ENCODE measurements at places on chromosomes 11 and 22. TPM values are rescaled to one million over a fixed set of nuclear protein-coding genes. Genes with fewer than 3 reads are reported as not detected.

The CDC42BPG gene
- total RNA-seq, result 0.96 TPM

The TREH gene
- not detected for total RNA-seq

DNA sequence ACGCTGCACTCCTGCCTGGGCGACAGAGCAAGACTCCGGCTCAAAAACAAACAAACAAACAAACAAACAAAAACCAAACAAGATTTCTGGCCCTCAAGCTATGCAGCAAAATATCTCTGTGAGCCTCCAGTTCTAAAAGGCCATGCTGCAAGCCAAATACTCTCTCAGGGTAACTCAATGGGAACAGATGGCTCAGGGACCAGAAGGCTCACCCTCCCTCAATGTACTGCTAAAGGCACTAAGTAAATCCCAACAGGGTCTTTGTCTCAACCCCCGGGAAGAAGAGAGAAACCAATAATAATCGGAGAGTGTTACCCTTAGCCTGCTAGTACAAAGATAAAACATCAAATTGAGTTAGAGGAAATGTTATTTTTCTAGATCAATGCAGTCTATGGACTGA, 119.7 kb upstream of the ZC3H12C start:
- no peak for DNase-seq

DNA sequence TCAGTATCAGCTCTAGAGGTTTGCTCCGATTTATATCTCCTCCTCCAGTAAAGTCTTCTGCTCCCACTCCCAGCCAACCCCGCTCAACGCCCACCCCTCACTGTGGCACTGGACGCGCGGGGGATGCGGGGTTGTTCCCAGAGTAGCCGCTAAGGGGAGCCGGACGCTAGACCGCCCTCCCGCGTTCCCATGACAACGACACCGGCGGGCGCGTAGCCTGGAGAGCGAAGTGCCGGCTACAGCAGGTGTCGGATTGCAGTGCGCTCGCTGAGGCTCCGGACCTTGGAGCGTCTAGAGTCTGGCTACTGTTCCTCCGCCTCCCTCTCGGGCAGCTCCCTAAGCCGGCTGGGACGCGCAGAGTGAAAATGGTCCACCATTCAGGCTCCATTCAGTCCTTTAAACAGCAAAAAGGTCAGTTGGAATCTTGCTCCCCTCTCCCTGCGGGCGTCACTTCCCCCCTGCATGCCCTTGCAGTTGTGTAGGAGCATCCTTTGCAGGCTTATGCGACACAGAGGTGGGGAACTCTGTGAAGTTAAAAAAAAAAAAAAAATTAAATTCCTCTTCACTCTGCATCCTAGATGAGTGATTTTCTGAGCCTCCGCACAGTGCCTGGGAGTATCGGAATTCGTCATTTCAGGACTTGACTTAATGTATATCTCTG, at the start of gene ANO3:
ANO3 (plus strand) TSS at position 220 of the 661 bp plus-strand sequence; CDS start at position 366, 146 bp downstream.
- DNase-seq, result peak; percentile 84

DNA sequence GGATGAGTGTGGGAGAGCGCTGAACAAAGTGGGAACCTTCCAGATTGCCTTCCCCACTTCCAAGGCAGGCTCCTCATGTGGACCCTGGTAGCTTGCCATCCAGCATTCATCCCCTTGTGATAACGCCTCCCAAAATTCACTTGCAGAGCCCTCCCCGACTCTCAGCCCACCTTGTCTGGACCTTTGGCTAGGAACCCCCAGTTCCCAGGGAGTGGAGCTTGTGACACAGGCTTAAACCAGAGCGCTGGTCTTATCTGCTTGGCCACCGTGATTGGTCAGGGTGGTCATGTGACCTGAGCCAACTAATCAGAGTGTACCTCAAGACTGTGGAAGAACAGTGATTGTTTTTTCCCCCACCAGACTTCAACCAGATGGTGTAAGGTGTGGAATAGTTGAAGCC, 9.6 kb upstream of the SLC35C1 start:
- DNase-seq, result no peak

- DNase-seq, result peak; percentile 42
Measured at GRCh38 chr11:93542811-93543229, 371 bp downstream of the SMCO4 start.

DNA sequence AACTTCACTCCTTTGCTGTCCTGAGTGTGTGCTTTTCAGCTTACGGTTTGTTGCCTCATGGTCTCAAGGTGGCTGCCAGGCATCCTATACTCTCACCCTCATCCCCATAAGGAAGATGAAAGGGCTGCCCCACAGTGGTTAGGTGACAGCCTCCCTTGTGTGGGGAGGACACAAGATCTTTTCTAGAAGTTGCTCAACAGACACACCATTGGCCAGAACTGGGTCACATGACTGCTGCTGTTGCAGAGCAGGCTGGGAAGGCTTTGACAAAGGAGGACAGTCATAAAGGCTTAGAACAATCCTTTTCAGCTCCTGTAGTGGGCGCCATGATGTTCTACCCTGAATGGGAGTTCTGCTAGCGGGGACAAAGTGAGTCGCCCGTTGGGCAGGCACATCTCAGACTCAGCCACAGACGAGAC, 69.7 kb upstream of the RASD2 start:
- no peak for DNase-seq
